ENCODE measurements at places on chromosomes 12 and 14.
A peak's percentile ranks its signal among the peaks of the same experiment; 100 is the strongest.

GRCh38 chr14:106803379-106803778 lies 1277.0 kb downstream of the TMEM121 start:
- no peak for DNase-seq

GRCh38 chr12:52255926-52256583 lies 18.4 kb upstream of the KRT86 start:
- no peak for DNase-seq

GRCh38 chr12:69105101-69105962 lies 134.0 kb upstream of the CPSF6 start:
- DNase-seq, result no peak

GRCh38 chr14:99687284-99688209 lies 3.4 kb downstream of the CYP46A1 start:
- no peak for DNase-seq

DNA sequence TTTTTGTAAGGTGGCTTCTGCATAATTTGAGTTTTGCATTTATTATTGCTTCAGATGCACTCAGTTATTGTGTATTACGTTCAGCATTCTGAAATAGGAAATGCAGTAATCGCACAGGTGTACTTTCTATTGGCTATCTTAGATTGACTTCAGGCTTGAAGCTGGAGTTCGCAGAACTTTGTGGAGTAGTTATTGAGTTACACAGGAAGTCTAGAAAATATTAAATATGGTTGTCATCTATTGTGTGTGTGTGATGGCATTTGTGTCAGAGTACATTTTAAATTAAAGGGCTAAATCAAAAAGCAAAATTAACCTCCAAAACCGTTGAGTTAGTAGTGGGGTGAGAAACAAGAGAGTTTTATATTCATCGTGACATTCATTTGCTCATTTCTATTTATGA lies 2.7 kb downstream of the ARID2 start:
- DNase-seq, result no peak

GRCh38 chr12:132362996-132363660 lies 33.7 kb upstream of the GALNT9 start:
- no peak for DNase-seq

GRCh38 chr14:68522510-68523325 lies 270.1 kb downstream of the ZFP36L1 start:
- no peak for DNase-seq

GRCh38 chr12:22037947-22038346 lies 8.1 kb upstream of the CMAS start:
- no peak for DNase-seq

- no peak for DNase-seq
Observed at GRCh38 chr14:65478596-65478995, 66.1 kb downstream of the FUT8 start.

DNA sequence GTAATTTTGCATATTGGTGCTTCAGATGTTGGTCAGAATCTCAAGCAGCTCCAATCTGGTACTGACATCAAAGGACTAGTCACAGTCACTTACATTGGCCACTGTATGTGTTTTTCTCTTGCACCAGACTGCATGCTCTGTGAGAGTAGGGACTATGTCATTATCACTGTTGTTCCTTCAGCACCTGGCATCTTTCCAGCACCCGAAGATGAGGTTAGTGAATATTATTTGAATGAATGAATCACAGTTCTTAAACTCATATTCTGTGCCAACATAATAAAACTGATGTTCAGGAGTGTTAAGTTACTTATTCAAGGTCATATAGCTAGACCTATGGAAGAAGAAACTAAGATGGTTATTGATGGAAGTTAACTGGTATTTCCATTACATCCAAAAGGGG lies 204.5 kb upstream of the TBX3 start:
- no peak for DNase-seq

DNA sequence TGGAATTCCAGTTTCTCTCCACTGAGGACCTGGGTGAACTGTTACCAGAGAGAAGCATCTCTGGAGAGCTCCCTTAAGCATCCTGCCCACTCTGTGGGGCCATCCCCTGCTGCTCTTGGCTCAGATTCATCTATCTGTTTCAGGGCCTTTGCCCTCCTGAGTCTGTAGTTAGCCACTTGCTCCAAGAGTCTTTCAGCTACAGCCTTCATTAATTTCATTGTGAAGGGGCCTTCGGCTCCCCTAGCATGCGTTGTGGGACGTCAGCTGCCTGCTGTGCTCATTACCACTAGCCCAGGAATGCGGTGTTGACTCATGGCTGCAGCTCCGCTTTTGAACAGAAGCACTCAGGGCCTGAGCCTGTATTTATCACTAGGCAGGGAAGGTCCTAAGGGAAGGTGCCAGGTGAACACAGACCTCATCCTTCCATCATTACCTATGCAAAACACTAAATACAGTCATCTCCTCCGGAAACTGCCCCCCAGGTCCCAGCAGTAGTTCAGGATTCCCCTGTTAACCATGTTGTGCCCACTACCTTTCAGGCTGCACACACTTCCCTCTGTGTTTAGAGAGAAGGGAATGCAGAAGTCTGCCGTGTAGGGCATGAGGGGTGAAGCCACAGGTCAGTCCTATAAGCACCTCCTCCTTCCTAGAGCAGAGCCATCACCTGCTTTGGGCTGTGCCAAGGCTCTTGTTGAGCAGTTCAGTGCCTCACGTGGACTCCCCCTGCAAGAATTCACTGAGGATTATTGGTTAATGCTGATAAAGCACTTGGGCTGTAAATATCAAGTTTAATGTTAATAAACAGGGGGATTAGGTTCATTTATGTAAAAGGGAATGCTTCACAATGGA lies 191.4 kb downstream of the CACNA1C start:
- no peak for DNase-seq

DNA sequence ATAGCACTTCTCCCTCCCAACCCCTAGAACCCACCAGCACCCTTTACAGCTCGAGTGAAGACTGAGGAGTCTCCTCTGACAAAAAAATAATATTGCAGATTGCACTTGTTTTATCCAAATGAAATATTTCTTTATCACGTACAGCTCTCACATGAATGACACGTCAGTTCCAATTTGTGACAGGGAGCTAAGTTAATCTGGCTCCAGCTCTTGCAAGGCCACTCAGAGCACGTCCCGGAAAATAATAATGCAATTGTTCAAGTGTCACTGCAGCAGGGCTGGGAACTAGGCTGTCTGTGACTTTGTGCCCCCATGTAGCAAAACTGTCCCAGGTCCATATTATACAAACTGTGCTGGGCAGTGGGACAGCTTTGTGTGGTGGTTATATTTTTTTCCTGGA lies 539.6 kb downstream of the VRK1 start:
- no peak for DNase-seq

DNA sequence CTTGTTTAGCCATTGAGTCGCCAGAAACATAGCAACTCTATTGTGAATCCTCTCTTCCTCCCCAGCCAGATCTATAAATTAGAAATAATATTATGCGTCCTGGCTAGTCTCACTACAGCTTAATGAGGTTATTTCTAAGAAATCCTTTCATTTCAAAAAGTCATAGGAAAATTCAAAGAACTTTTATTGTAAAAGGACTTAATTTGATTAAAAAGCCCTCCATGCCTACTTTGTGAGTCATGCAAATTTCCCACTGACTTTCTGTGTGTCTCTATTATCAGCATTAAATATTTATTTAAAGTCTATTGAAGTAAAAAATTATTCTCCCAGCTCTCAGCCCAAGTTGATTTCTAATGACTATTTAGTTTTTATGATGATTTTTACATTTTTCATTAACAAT lies 160.7 kb downstream of the PHLDA1 start:
- no peak for DNase-seq

DNA sequence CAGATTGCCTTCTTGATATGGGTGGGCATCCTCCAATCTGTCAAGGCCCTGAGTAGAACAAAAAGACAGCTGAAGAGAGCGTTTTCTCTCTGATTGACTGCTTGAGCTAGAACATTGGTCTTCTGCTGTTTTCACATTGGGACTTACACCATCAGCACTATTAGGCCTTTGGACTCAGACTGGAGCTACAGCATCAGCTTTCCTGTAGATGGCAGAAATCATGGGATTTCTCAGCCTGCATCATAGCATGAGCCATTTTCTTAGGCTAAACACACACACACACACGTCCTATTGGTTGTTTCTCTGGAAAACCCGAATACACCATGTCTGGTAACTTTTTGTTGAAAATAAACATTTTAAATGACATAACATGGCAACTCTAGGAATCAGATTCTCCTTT lies 15.8 kb upstream of the PPM1A start:
- DNase-seq, result no peak

- peak; percentile 26 for DNase-seq
Observed at GRCh38 chr14:64764641-64765520, 60.7 kb downstream of the PLEKHG3 start.

DNA sequence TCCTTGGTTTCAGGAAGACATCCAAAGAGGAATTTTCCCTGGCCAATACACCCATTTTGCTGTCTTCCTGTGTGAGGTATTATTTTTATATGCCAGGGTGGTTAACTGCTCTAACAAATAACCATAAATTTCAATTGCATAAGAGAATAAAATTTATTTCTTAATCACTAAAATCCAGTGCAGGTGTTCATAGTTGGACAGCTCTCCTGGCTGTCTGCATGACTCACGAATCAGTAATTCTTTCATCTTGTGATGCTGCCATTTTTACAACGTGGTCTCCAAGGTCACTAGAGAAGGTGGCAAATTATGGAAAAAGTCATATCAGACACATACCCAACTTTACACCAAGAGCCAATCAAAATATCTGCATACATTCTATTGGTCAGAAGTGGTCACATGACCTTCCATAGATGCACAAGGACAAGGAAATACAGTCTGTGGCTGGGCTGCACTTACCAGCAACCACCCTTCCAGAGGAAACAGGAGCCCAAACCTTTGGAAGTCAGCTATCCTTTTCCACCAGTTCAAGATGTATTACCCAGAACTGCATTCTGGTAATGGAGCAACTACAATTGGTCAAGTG lies 193.5 kb upstream of the PLEKHG7 start:
- DNase-seq, result no peak

- no peak for DNase-seq
Observed at GRCh38 chr12:6853626-6854025, 1.7 kb downstream of the USP5 start.

DNA sequence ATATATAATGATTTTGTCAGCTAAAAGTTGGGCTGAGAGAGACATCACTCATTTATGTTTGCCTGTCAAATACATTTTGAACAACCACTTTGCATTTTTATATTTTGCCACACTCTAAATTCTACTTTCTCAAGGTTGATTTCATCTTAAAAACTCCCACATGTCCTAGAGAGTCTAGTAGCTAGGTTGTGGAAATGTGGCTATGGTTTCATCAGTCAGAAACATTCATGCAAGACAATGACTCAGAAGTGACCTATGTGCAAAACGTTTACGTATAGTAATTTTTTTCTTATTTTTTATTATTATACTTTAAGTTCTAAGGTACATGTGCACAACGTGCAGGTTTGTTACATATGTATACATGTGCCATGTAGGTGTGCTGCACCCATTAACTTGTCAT lies 27.4 kb upstream of the PRKD1 start:
- DNase-seq, result no peak

- no peak for DNase-seq
Observed at GRCh38 chr12:23359975-23360701, 589.3 kb downstream of the SOX5 start.

GRCh38 chr12:12521044-12521485 lies 41.6 kb downstream of the DUSP16 start:
- DNase-seq, result no peak

GRCh38 chr12:104662203-104662602 lies 205.5 kb downstream of the CHST11 start:
- DNase-seq, result no peak

DNA sequence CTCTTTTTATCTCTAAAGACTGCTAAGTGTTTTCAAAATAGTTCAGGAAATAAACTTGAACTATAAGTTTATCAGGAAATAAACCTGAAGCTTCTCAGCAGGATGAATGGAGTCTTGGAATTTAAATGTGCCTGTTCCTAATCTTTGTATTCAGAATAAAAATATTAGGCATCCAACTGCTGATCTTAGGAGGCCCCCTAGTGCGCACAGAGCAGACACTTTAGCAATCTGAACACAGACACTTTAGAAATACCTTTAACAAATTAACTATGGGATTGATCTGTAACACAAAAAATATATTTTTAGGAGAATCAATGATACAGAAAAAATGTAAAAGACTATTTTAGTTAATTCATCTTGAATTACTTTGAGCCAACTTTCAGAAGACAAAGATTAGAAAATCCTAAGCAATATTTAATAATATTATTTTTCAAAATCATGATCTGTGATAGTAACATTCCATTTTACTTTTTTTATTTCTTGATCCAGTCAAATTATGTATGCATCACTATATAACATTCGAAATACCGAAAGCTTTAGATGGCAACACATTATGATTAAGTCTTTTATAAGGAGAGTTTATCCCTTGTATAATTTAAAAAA lies 80.9 kb downstream of the SLC41A2 start:
- peak; percentile 2 for DNase-seq

DNA sequence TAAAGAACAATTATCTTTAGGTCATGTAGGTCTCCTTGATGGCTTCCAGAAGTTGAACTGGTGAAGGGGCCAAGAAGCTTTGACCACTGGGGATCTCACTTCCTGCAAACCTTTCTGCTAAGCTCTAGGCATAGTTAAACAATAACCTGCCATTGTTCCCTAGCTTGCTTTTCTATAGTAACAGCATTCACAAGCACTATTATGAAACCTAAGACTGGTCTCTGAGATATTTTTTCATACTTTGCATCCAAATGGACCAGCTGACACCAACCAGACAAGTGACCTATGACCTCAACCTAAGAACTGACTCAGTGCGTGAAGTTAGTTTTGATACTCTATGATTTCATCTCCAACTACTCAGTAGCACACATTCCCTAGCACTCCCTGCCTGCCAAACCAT lies 129.1 kb downstream of the PTPRB start:
- DNase-seq, result no peak

DNA sequence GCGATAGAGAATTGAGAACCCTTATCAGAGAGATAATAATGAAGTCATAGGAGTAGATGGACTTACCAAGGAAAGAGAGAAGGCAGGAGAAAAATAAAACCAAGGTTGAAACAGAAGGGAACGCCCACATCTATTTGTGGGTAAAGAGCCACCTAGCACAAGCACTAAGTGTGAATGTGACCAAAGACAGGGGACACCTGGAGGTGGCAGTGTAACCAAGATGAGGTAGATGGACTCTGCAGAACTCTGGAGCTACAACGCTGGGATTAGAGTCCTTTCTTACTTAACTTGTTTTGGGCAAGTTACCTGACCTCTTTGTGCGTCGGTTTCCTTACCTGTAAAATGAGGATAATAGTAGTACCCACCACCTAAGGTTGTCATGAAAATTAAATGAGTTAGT lies 101.9 kb downstream of the SLC5A8 start:
- DNase-seq, result no peak

- DNase-seq, result no peak
Observed at GRCh38 chr14:71680736-71681387, 251.4 kb upstream of the RGS6 start.

DNA sequence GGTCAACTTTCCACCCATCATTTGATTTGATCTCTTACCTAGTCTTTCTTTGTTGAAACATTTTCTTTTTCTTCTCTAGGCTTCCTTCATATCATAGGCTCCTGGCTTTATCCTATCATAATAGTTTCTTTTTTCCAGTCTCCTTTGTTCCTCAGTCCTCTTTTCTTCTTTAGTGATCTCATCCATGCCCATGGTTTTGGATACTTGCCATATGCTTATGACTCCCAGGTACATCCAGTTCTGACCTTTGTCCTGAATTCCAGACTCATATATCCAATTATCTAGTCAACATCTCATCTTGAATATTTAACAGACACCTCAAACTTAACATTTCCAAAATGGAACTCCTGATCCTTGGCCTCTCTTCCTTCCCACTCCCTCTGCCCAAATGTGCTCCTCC lies 36.1 kb upstream of the KRAS start:
- no peak for DNase-seq

GRCh38 chr14:102424923-102425322 lies 62.2 kb downstream of the TECPR2 start:
- DNase-seq, result no peak
